ENCODE measurements at places on chromosomes 12 and 14.

GRCh38 chr12:57165741-57166140 lies 18.3 kb upstream of the LRP1-AS start:
- DNase-seq: no peak

DNA sequence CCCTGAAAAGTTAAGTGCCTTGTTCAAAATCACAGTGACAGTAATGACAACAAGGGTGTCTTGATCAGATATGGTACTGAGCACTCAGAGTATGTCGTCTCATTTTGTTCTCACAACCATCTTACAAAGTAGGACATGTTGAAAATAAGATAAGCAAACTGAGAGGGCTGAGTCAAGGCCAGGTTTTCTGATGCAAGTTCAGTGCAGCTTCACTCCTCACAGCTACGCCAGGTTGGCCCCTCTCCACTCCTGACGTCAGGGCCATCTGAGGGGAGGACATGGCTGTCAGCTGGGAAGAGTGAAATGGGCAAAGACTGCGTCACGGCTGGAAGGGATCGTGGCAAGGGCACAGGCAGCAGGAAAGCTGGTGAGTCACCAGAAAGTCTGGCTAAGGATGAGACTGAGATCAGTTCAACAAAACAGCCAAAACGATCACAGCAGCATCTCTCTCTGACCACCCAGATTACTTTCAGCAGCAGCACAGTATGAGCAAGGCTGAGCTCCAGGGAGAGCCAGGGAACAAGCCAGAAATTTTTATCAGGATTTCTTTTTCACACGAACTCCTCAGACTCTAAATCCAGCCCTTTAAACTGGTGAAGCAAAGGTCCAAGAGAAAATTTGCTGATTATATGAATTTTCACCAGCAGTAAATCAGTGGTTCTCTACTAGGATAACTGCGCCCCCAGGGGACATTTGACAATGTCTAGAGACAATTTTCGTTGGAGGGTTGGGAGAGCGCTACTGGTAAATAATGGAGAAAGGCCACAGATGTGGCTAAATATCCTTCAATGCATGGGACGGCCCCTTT lies 297.9 kb upstream of the AMIGO2 start:
- DNase-seq: peak; percentile 87

DNA sequence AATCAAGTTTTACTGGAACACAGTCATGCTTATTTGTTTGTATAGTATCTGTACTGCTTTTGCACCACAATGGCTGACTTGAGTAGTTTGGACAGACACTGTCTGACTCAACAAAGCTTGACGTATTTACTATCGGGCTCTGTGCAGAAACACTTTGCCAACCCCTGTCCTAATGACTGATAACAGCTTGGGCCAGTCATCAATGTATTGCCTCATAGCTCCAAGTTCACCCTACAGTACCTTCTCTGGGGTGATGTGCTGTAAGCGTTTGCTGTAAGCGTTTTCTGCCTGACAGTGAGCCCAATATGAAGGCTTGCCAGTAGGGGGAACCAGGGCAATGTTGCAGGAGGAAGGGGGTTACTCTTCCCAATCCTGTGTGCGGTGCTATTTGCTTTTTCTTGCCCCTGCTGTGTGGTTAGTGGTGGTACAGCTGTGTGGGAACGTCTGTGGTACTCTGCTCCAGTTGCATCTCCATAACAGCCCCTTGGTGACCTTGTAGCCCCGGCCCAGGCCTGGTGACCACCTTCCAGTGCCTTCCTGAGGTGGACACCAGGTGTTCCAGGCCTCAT lies 5.4 kb upstream of the CCDC177 start:
- peak; percentile 35 for DNase-seq

DNA sequence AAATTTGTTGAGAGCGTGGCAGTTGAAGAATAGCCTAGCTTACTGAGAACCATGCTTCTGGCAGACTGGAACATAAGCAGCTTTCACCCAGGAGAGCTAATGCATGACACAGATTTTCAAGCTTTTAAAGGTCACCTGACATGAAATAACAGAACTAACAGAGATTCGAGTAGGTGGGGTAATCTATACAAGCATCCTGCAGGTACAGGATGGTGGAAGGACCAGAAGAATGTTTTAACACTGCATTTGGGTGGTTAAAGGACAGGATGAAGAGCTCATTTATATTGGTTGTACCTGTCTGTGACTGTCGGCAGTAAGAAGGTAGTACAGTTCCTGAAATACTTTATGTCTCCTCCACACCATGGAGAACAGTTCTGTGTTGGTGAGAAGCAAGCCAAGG lies 8.9 kb downstream of the PELI2 start:
- no peak for DNase-seq

- no peak for DNase-seq
Observed at GRCh38 chr14:102750376-102750775, 26.9 kb upstream of the TRAF3 start.

GRCh38 chr12:63915105-63915800 lies 70.8 kb downstream of the SRGAP1 start:
- peak; percentile 17 for DNase-seq

- no peak for DNase-seq
Observed at GRCh38 chr14:50607761-50608160, 47.8 kb downstream of the ATL1 start.

DNA sequence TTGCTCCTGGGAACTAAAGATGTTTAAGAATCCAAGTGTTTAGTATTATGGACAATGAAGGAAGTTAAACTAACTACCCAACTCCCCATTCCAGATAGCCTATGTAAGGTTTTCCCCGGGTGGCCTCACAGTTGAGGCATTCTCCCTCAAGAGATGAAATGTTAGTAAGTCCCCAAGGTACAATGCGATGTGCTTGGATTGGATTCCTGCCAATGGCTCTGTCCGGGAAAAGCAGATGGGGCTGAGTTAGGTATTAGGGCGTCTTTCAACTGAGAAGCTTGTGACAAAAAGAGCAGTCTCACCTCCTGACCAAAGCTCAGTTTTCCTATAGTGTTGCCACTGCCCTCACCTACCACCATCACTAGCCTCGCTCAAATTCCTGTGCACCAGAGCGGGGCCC lies 64.8 kb upstream of the E2F7 start:
- DNase-seq: no peak

- no peak for DNase-seq
Observed at GRCh38 chr12:108910336-108910735, 30.4 kb downstream of the DAO start.

- no peak for DNase-seq
Observed at GRCh38 chr12:4556735-4557530, 5.1 kb upstream of the DYRK4 start.

DNA sequence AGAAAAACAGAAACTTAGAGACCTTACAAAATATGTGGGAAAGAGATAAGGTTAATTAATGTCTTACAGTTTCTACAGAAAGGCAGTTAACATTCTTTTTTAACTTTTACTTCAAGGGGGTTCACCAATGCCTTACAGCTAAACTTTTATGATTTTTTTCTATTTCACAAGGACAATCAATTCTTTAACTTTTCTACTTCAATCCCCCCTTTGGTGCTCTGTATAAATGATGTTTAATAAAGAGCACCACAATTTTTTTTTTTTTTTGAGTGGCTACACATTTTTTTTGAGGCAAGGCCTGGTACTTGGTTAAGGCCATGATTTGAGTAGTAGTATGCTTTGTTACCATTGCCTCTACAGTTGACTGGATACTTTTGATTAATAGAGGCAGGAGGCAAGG lies 279.6 kb downstream of the PRKD1 start:
- no peak for DNase-seq

- DNase-seq: no peak
Observed at GRCh38 chr12:63228853-63229252, 77.9 kb upstream of the AVPR1A start.

GRCh38 chr14:90508536-90509254 lies 111.9 kb downstream of the CALM1 start:
- peak; percentile 69 for DNase-seq

GRCh38 chr12:92745856-92746550 lies 43.2 kb downstream of the PLEKHG7 start:
- peak; percentile 34 for DNase-seq

- DNase-seq: no peak
Observed at GRCh38 chr14:33567731-33568130, 383.1 kb downstream of the EGLN3 start.

- no peak for DNase-seq
Observed at GRCh38 chr12:19186722-19187661, 57.5 kb downstream of the PLEKHA5 start.

- no peak for DNase-seq
Observed at GRCh38 chr12:32002848-32003493, 43.8 kb downstream of the RESF1 start.

DNA sequence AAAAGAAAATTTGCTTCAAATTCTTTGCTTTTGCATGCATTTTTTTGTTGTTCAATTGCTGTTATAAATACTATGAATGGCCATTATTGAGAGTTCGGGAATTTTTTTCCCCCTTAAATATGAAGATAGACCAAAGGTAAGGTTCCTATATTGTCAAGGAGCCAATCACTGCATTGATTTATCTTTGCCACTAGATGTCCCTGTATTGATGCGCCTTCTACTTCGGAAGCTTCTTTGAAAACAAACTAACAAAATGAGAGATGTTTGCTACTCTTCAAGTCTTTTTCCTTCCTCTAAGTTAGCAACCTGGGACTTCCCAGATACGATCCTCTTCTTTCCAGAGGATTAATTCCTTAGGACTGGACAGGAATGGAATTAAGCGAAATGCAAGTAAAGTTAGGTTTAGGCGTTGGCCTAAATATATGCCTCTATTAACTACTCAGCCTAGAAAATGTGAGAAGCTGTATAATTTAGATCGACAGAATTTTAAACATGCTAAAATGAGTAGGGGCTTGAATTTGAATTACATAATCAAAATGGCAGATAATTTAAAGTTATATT lies 318.1 kb downstream of the AEBP2 start:
- DNase-seq: no peak

- no peak for DNase-seq
Observed at GRCh38 chr14:60506462-60506984, 2.4 kb upstream of the SIX6 start.

DNA sequence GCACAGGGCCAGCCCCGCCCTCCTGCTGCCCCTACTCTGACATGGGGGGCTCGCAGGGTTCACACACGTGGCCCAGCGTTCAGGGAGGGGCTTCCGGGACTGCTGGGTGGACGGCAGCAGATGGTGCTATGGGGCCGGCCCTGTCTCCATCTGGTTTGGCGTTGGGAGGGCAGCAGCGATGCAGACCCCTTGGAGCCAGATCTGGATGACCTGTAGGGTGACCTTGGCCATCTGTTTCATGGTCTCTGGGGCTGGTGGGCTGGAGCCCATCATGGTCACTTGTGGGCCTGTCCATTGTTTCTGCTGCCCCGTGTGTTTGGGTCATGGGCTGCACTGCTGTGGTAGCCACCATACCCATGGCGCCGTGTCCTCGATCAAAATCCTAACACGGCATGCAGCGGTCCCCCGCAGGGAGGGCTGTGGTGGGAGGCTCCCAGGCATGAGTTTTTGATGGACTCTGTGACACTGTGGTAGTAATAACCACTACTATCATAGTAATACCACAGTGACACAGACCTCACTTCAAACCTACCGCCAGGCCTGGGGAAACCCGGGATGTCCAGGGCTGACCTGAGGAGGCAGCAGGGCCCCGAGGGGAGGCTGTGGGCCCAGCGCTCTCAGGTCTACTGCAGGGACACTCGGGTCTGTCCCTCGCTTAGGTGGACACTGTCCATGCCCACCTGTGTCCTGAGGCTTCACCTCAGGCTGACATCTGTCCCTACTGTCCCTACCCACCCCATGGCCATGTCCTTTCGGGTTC lies 359.4 kb downstream of the TMEM121 start:
- DNase-seq: no peak

DNA sequence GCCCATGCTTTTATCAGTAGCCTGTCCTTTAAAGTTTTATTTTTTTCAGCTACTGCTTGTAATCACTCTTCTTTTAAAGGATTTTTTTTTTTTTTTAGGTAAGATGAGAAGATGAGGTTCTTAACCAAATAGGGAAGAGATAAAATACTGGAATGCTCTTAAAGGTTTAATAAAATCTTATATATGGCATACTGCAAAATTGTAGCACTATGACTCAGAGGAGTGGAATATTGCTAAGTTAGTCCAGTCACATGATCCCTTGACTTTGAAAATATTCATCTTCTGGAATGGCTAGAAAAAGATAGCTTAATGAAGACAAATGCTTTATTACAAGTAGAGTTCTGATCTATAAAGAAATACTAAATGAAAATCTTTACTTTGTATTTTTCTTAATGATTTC lies 116.6 kb downstream of the NAV3 start:
- DNase-seq: no peak

DNA sequence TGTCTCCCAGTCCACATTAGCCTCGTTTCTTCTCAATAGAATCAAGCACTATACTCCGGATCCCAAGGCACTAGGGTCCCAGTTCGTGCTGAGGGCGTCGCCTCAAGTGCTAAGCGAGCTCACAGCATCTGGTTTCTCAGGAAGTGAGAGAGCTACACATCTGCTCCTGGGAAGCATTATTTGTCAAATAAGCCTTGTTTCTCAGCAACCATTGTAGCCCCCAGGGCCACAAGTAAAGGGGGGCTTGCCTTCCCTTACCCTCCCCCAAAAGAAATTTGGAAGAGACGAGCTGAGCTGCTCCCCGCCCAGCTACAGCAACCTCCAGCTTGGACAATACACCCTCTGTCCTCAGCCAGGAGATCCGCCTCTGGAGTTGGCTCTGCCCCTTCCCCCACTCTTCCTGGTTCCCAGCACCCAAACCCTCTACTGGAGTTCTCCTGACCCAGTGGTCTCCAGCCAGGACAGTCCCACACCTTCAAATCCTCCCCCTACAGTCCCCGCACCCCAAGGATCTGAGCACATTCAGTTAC lies 5.7 kb upstream of the TNS2 start:
- DNase-seq: no peak

- peak; percentile 15 for DNase-seq
Observed at GRCh38 chr14:106691601-106692291, 1165.4 kb downstream of the TMEM121 start.

DNA sequence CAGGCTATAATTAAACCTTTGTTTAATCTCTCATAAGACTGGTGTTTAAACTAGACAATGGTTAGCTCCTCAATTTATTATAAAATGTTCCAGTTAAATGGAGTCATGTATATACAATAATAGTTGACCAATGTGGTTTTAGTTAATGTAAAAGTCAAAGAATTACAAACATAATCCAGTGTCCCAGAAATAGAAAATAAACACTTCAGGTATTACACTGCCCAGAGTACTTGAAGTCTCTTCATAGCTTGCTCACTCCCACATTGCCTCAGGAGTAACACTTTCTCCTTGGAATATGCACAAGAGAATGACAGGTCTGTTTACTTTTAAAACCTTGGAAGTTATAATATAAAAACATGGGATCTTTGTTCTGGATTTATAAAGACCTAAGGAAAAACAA lies 60.5 kb downstream of the SLC38A1 start:
- DNase-seq: no peak

DNA sequence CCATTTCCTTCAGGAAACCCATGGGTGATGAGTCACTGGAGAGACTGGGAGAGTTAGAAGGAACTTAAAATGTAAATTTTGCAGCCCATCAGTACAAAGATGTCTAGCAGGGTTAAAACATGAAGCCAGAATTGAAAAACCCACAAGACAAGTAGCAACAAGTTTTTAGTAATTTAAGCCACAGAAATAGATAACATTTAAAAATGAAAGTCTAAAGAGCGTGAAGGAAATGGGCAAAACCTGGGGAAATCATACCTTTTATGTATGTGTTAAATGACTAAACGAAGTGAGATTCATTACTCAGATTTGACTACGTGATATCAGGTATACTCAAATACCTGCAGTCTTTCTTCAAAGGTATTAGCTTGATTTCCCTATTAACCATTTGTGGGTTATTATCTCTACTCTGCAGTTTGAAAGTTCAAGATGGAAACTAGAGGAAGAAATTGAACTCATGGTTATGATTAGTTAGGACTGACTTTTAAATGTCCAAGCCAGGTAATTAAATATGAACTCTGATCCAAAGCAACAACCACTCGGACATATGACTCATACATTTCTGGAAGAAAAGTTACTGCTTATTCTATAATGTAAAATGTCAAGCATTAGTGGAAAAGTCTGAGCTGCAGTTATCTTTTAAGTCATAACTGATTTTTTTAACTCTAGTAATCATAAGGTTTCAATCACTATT lies 84.1 kb downstream of the ITPR2 start:
- DNase-seq: no peak
